NCI-H2081 (cell line): ENCODE measurements at places on chromosomes 13 and 19.

GRCh38 chr13:73060251-73061160 lies 1.7 kb downstream of the KLF5 start:
- no peak for DNase-seq

DNA sequence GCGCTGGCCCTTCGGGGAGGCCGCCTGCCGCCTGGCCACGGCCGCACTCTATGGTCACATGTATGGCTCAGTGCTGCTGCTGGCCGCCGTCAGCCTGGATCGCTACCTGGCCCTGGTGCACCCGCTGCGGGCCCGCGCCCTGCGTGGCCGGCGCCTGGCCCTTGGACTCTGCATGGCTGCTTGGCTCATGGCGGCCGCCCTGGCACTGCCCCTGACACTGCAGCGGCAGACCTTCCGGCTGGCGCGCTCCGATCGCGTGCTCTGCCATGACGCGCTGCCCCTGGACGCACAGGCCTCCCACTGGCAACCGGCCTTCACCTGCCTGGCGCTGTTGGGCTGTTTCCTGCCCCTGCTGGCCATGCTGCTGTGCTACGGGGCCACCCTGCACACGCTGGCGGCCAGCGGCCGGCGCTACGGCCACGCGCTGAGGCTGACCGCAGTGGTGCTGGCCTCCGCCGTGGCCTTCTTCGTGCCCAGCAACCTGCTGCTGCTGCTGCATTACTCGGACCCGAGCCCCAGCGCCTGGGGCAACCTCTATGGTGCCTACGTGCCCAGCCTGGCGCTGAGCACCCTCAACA lies 1.2 kb downstream of the F2RL3 start:
- DNase-seq, result no peak

GRCh38 chr19:10137751-10138682 lies 18.3 kb upstream of the EIF3G start:
- no peak for DNase-seq

GRCh38 chr13:52599037-52599847 lies 43.0 kb upstream of the HNRNPA1L2 start:
- DNase-seq, result no peak

- no peak for DNase-seq
These were observed 55.5 kb downstream of the MYH14 start for GRCh38 chr19:50258918-50259372.

GRCh38 chr13:93262729-93263345 lies 36.2 kb downstream of the GPC6 start:
- DNase-seq, result no peak

DNA sequence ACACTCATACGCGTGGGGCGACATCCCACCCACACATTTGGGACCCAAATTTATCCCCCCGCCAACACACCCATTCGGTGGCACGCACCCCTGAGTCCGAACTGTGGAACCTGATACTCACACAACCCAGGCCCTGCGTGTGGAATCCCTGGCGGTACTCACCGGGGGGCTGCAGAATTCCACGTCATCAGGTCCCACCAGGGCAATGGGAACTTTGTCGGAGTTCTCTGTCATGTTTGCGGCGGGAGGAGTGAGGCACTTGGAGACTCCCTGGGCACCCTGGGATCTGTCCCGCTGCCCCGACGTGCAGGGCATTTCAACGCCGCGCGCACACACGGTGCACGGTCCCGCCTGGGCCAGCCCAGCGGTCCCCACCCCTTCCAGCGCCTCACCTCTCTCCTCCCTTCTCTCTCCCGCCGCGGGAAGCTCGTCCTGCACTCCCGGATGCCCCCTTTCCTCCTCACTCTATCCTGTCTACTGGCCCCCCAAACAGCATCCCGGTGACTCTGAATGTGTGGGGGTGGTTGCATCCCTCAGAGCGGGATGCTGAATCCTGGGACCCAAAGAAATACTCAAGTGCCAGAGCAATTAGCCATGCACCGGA lies at the start of gene CNMD:
Gene CNMD, minus strand, starts transcription at position 353 of the 604 bp plus-strand sequence. Its CDS starts 119 bp downstream, at position 234.
- no peak for DNase-seq

DNA sequence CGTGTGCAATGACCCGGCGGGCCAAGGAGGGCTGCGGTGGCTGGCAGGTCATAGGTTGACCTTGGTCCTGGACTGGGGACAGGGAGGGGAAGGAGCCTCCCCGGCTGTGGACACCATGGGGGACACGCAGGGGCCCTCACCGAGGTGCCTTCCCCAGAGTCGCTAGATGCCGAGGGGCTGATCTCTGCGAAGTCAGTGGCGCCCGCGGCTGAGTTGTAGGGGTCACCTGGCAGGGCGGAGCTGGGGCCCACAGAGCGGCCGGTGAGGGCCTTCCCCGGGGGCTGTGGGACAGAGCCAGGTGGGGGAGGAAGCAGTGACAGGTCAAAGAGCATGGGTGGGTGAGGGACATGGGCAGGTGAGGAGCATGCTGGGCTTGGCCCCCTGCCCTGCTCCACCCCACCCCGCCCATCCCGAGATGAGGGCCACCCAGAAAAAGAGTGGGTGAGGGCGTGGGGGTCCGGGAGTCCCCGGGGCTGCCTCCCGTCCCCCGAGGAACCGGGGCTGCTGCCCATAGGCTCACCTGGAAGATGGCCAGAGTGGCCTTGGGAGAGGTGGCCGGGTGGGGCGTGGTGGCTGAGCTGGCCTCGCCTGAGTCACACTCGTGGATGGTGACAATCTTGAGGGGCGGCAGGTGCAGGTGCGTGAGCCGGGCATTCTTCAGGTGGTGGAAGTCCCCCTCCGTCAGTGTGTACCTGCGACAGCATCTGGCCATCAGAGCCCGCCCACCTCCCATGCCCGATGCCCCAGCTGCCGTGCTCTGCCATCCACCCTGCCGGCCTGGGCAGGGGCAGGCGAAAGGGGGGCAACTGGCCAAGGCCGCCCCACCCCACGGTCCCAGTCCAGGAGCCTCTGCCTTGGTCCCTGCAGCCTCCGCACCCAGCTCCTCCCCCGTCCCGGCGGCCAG lies 3.5 kb downstream of the CBARP start:
- no peak for DNase-seq

DNA sequence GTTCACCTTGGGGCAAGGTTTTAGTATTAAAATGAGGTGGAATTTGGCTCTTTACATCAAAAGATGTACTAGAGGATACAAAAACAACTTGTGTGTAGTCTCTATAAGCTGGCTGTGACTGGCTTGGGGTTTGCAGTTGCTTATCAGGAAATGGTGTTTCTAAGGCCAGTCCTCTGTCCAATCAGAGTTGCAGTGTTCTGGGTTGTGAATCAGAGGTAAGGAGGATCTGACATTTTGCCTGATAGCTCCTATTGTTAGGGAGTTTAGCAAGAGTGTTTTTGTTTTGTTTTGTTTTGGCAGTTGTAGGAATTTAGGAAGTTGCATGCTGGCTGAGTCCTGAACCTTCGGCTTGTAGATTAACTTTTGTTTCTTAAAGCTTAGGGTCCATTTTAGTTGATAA lies 20.1 kb upstream of the ESD start:
- no peak for DNase-seq

- DNase-seq, result no peak
These were observed 28.5 kb downstream of the MEIS3 start for GRCh38 chr19:47390533-47391488.

- DNase-seq, result no peak
These were observed 144.0 kb upstream of the OBI1 start for GRCh38 chr13:78802912-78803311.

DNA sequence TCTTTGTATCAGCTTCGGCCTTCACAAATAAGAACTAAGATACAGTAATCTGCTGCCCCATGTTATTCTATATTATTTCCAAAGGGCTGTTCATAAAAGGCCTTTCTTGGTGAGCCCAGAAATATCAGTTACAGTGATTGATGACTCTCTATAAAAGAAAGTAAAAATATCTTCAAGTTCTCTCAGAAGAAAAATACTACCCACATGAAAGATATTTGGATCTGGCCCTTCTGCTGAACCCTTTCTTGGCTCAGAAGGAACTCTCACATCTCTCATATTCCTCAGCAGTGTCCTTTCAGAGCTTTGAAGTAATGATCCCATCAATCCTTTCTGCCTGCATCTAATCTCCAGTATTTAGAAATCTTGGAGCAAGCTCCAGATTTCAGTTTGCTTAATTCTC lies 76.3 kb upstream of the SLITRK1 start:
- no peak for DNase-seq
